Stimulated activated CD4-positive, alpha-beta T cell treated with anti-CD3 and anti-CD28 coated beads, TNF-alpha, amount 100 ng/mL, for 24 hours (primary cell): ENCODE measurements at places on chromosomes 1 and 21.

DNA sequence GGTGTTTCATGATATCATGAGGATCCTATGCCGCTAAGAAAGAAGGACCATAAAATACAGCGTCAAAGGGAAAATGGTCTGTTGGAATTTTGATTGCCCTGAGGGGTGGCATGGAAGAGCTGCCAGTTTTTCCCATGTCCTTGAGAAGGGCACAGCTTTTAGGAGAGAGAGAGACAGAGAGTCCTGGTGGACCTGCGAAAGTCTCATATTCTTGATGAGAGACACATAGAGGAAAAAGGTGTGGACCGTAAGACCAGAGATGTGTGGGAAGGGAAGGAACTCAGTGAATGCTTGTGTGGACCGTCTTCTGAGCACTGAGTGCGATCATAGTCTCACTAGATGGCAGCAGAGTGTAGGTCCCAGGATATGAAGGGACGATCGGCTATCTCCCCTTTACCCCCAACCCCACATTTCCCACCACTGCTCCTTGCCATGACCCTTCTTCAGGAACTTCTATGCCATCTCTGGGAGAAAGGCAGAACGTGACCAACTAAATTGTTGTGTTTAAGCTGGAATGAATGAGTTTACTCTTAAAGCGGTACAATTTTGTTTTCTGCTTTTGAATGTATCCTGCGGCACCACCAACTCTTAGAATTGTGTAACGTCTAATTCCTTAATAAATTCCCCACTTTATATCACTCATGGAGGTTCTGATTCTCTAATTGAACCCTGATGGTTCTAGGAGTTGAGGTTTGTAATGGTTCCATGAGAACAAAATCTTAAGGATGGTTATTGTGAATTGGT lies 117.7 kb downstream of the CTH start:
- no peak for DNase-seq

- DNase-seq: no peak
Measured at GRCh38 chr1:3247521-3248121, 178.6 kb downstream of the PRDM16 start.

- DNase-seq: no peak
Measured at GRCh38 chr1:22851517-22851916, 121.1 kb downstream of the LACTBL1 start.

- DNase-seq: no peak
Measured at GRCh38 chr1:47703981-47704596, 266.2 kb downstream of the FOXD2 start.

DNA sequence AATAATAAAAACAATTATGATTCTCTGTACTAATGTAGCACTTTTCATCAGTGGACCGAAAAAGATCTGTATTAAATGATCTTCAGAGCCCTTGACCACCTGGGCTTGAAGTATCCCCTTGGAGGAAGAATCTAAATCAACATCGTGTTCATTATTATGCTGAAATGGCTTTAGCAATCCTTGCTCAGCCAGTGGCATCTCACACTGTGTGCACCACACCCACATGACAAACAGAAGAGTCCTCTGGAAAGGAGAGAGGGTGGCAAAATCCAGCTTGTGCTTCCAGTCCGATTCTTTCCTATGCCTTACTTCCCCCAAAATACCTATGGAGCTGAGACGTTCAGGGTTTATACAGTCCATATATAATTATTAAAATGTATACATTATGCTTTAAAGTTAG lies 318.5 kb upstream of the RUNX1 start:
- no peak for DNase-seq

DNA sequence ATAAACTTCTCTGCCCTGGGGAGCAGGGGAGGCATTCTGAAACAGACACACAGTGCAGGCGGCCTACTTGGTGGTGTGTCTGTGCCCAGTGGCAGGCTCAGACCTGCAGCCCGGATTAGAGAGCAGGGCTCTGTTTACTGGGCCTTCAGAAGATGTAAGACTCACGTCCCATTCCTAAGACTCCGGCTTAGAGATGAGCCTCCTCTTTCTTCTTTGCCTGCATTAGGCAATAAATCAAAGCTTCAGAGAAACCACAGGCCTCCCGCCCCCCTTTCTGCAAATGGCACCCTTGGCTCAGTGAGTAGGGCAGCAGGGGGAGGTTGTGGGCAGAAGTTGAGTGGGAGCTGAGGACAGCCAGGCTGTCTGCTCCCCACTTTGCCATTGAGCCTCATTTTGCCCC lies 35.8 kb downstream of the LGR6 start:
- no peak for DNase-seq

GRCh38 chr1:208120431-208120790 lies 123.8 kb downstream of the PLXNA2 start:
- DNase-seq: no peak

DNA sequence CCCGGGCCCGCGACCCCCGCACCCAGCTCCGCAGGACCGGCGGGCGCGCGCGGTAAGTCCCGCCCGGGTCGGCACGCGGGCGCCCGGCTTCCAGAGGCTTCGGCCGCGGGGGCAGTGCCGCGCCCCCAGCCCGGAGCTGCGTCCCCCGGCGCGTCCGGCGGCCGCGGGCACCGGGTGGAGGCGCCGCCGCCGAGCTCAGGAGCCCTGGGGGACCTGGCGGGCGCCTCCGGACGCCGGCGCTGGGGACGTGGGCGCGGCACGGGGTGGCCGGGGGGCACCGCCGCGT lies 227 bp downstream of the NBL1 start:
- DNase-seq: no peak

- no peak for DNase-seq
Measured at GRCh38 chr1:67166196-67166595, at the start of gene IL23R. TSS of gene IL23R (plus strand) at chr1:67166454. CDS start at chr1:67168121, 1,667 bp downstream.

- DNase-seq: no peak
Measured at GRCh38 chr1:202505356-202505755, 156.9 kb downstream of the PPP1R12B start.

DNA sequence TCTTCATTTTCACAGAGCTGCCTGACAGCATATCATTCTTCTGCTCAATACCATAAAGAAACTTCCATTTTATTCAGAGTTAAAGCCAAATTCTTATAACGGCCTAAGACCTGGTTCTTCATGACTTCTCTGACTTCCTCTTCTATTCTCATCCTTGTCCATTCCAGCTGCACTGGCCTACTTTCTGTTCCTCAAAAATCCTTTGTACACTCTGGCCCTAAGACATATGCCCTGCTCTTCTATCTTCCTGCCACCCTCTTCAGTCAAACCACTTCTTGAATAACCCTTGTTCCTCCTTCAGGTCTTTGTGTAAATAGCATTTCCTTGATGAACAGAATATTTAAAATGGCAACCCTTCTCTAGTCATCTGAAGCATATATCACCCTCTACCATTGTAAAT lies 1338.7 kb upstream of the ADGRL2 start:
- DNase-seq: no peak

- no peak for DNase-seq
Measured at GRCh38 chr21:43832158-43832550, 32.9 kb upstream of the AGPAT3 start.

- no peak for DNase-seq
Measured at GRCh38 chr1:221793439-221794078, 51.7 kb upstream of the DUSP10 start.

GRCh38 chr1:155218854-155219591 lies 10.5 kb downstream of the MTX1 start:
- DNase-seq: no peak

- no peak for DNase-seq
Measured at GRCh38 chr1:229984310-229984991, 82.6 kb upstream of the GALNT2 start.

- DNase-seq: no peak
Measured at GRCh38 chr1:166974647-166975345, 544 bp downstream of the ILDR2 start.

GRCh38 chr21:18772404-18772803 lies 368.8 kb upstream of the TMPRSS15 start:
- DNase-seq: no peak

- no peak for DNase-seq
Measured at GRCh38 chr1:152795686-152796085, 835 bp upstream of the LCE1D start.

GRCh38 chr1:246550402-246550801 lies 15.7 kb downstream of the TFB2M start:
- DNase-seq: no peak

- no peak for DNase-seq
Measured at GRCh38 chr1:31762726-31763670, 1.1 kb downstream of the ADGRB2 start.

DNA sequence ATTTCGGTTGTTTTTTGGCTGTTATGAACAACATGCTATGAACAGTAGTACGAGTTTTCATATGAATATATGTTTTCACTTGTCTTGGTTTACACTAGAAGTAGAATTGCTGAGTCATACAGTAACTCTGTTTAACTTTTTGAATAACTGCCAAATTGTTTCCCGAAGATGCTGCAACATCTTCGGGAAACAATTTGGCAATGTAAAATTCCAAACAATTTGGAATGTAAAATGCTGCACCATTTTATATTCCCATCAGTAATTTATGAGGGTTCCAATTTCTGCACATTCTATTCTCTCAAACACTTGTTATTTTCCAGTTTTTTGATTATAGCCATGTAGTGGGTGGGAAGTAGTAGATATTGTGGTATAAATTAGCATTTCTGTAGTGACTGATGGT lies 11.6 kb downstream of the PCBP3 start:
- DNase-seq: no peak

- DNase-seq: no peak
Measured at GRCh38 chr21:38643404-38644023, 145.2 kb upstream of the ERG start.

GRCh38 chr1:7039590-7040220 lies 254.5 kb downstream of the CAMTA1 start:
- DNase-seq: no peak

DNA sequence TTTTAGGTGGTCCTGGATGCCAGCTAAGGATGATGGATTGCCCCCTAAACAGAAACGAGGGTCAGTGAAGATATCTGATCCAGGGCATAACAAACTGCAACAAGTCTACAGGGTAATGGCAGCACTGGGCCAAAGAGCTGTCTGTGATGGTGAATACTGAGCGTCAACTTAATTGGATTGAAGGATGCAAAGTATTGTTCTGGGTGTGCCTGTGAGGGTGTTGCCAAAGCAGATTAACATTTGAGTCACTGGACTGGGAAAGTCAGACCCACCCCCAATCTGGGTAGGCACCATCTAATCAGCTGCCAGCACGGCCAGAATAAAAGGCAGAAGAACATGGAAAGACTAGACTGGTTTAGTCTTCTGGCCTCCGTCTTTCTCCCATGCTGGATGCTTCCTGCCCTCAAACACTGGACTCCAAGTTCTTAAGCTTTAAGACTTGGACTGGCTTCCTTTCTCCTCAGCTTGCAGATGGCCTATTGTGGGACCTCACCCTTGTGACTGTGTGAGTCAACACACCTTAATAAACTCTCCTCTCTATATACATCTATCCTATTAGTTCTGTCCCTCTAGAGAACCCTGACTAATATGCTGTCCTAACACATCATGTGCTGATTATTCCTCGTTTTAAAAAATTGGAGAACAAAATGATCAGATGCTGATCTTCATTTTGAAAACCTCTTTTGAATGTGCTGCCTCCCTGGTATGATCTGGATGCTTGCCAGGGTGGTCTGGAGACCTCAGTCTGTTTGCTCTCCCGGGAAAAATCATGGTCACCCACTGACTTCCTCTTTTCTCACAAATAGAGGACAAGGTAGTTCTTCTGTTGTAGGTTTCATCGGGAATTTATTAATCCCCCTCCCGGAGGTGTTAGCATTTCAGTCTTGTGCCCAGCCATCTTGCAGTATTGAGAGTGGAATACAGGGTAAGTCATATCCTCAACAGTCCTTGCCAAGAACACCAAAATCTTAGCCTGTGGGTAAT lies 234.7 kb downstream of the SETD4 start:
- DNase-seq: no peak

DNA sequence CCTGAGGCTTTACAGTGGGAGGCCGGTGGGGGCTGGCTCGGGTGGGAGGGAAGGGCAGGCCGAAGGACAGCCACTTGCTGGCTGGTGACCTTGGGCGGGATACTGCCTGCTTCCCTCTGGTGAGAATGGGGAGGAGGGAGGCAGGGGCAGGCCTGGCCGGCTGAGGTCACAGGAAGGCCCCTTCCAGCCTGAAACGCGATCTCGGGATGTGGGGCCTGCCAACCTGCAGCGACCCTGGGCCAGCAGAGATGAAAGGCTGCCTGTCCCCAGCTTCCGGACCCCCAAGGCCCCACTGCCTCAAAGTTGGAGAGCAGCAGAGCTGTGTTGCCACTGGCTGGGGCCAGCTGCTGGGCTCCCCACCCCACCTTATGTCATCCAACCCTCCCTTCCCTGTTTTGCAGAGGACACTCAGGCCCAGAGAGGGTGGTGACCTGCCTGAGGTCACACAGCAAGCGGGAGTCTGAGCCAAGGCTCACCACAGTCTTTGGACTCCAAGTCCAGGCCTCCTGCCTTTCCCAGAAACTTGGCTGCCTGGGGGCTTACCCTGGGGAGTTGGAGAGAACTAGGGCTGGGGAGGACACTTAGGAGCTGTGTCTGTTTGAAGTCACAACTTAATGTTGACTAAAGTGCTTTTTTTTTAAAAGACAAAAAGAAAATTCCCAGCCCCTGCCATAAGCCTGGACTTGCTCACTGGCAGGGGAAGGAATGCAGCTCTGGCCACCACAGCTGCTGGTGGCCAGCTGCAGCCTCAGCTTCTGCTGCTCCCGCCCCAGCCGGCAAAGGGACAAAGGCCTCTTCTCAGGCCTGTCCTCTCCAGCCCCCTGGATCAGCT lies 14.8 kb upstream of the WASF2 start:
- no peak for DNase-seq

GRCh38 chr21:15006594-15007230 lies 58.1 kb downstream of the NRIP1 start:
- no peak for DNase-seq

- DNase-seq: no peak
Measured at GRCh38 chr1:184941410-184941733, 32.9 kb downstream of the NIBAN1 start.

DNA sequence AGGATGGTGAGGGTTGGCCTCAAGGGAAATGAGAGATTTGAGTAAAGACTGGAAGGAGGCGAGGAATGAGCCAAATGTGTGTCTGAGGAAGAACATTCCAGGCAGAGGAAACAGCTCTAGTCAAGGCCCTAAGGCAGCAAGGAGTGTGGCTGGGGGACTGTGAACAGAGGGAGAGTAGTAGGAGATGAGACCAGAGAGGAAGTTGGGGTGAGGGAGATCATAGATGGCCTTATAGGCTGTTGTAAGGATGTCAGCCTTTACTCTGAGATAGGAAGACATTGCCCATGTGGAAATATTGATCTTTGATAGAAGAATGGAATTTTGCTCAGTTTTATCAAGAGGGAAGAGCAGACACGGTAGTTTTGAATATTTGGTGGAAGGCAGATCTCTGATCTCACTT lies 55.2 kb upstream of the ARTN start:
- DNase-seq: no peak

DNA sequence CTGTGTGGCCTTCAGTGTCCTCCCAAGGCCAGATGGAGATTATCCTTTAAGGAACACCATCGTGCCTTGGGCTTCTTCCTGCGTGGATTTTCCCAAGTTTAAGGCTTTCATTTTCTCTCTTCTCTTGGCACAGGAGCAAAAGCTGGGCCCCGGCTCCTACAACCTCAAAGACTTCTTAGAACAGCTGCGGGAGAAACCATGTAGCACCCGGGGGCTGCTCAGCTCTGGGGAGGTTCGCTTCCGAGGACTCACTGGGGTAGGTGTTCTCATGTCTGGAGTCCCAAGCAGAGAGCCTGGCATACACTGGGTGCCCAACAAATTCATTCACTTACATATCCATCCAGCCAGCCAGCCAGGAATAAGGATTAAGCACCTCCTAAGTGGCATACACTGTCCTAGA lies 6.6 kb upstream of the TTC22 start:
- no peak for DNase-seq
